ENCODE measurements at places on chromosomes 11 and 22.

GRCh38 chr11:115425250-115425649 is 79.0 kb downstream of the CADM1 start:
- no peak for DNase-seq

GRCh38 chr11:31655483-31655882 is 145.9 kb downstream of the ELP4 start:
- DNase-seq = no peak

DNA sequence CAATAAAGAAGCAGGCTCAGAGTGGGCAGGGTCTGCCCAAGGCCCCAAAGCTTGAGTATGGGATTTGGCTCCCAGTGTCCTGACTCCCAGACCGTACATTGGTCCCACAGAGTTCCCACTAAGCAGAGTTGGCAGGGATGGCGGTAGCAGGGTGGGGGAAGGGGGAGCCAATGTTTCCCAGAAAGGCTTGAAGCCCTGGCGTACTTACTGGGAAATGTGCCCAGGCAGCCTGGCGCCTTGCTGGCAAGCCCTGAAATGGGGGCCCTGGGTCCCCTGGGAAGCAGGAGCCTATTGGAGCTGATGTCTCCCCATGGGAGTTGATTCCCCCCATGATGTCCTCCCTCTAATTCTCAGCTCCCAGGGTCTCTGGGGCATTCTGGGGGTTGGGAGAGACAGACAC is 9.3 kb downstream of the ARHGEF17 start:
- no peak for DNase-seq

- DNase-seq = no peak
These were observed 175.1 kb downstream of the FAT3 start for GRCh38 chr11:92399705-92400104.

DNA sequence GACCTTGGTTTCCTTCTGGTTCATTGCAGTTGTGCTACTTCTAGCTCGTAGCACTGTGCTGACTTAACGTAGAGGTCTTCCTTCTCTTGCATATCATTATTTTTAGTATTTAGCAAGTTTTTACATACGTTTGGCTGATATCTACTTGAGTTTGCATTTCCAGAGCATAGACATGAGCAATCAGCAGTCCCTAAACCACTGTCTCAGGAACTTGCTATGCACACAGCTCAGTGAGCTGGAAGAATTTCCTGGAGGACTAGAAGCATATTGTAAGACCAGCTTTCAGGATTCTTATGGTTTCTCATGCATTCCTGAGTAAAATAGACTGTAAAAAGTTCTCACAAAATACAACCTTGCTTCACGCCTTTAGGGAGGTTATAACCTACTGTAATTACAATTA is 226.7 kb upstream of the PDGFD start:
- no peak for DNase-seq

DNA sequence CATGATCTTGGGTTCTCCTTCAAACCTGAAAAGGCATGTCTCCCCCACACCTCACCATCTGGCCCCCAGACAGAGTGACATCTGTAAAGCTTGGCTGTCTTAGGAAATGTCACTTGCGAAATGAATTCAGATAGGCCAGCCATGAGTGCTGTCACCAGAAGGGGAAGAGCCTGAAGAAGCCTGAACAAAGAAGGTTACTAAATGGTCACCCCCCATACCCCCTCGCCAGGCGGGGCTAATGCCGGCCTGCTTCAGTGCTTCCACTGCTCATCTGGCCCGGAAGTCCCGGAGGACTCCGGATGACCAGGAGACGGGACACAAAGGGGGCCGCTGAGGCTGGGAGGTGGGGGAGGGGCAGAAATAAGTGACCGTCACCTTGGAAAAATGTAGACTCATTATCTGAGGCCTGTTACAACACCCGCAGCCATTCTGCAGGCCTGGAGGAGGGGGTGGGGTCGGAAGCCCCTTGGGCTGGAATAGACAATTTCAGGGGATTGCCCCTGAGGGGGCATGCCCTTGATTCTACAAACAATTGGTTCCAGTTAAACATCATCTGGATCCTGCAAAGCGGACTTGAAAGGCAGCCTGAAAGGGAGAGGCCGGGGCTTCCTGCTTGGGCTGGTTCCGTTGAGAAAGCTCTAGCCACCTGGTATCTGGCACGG is 43.2 kb downstream of the NAT10 start:
- no peak for DNase-seq

DNA sequence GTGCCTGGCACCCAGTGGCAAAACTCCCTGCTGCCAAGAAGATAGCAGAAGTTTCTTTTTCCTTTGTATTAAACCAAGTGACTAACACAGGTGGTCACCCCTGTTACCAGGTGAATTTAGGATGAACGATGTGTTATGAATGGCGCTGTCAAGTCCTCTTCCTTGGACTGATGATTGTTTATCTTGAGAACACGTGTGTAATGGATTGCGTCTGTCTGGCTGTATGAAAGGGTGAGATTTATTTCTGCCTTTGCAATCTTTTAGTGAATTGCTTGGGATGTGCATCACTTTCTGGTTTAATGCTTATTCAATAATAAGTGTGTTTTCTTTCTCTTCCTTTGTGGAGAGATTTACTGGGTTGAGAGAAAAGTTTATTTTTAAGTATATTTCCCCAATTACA is 36.5 kb downstream of the SDHD start:
- DNase-seq = no peak

- no peak for DNase-seq
These were observed 265.4 kb upstream of the B3GAT1 start for GRCh38 chr11:134677397-134677822.

DNA sequence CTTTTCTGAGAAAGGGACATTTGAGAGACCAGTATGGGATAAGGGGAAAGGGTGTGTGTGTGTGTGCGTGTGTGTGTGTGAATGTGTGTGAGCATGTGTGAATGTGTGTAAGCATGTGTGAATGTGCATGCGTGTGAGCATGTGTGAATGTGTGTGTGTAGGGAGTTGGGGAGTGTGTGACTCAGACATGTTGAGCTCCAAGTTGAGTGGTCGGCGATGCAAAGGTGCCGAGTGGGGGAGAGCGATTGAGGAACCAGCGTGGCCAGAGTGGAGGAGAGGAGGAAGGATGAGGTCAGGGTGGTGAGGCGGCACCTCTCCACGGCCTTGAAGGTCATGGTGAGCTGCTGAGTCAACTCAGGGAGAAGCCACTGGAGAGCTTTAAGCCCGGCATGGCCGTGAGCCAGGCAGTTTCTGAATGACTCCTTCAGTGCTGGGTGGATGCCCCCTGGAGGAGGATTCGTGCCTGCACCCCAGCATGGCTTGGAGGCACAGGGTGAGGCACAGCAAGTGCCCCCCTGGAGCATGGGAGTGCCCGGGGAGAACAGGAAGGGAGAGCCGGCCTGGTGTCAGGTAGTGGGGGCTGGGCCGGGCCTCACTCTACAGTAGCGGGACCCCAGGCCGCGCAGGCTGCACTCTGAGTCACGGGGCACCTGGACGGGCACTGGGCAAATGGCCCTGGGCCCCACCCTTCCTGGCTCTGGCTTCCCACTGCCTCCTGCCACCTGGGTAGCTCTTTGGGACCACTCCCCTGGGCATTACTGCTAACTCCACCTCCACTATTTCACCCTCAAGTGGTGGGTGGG is 8.2 kb upstream of the CCDC88B start:
- DNase-seq = peak; percentile 76

DNA sequence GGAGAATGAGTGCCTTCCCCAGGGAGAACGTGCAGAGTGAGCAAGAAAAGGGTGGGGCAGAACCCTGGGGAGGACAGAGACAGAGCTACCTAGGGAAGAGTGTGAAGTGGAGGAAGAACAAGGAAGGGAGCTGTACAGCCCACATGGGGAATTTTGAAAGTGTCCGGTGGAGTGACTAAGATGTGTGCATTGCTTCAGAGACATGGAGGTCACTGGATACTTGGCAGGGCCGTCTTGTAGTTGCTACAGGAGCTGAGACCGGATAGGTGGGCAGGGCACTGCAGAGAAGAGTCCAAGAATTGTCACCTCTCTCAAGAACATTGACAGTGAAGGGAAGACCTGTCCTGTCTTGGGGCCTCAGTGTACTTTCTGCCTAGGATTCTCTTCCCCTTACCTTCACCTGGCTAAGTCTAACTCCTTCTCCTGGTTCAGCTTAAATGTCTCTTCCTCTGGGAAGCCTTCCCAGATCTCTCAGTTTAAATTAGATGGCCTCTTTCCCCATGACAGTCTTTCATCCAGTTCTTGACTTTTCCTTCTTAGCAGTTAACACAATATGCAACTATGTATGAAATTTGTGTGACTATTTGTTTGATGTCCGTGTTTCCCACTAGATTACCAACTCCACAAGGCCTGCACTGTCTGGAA is 9.2 kb upstream of the P2RY6 start:
- DNase-seq = no peak

DNA sequence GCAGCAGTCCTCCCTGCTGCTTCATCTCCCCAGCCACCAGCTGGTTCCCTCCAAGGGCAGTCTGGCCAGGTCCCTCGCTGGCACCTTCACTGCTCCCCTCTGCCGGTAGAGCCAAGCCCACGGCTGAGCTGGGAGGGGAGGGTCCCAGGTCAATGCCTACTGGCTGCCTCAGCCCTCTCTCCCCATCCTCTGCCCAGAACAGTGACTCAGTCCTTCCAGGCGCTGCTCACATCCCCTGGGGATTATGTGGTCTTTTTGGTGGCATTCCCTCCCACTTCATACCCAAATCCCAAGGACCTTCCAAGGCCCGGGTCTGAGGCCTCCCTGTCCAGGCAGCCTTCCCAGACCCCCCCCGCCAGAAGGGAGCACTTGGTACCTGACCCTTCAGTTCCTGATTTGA is 44.9 kb downstream of the WNT7B start:
- DNase-seq = no peak

DNA sequence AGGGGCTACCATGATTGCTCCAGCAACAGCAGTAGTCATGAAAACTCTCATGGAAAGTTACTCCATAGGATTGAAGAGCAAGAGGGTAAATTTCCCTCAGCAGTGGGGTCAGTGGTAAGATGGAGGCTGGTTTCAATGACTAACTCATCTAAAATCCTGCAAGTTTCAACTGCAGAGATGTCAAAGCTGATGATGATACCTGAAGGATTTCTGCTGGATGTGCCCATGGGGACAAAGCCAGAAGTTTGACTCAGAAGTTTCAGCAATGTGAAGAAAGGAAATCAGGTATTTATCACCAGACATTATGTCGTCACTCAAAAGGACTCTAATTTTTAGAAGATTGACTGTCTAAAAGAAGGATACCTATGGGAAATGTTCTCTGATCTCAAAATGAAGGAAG is 29.1 kb downstream of the RAB38 start:
- no peak for DNase-seq

DNA sequence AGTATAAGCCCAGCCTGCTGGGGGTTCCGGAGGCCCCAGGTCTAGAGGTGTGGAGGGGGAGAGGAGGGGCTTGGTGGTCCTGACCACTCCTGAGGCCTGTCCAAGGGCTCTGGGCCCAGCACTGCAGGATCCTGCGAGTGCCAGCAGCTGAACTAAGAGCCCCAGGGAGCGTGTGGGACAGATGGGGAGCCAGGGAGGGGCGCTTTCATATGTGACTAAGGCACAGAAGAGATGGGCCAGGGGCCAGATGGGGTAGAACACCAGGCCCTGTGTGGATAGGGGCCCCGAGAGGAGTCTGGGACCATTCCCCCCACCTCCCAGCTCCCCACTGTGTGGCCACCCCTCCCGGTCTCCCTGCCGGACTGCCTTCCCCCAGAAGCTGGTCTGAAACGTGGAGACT is 18.4 kb downstream of the MAFF start:
- DNase-seq = no peak

DNA sequence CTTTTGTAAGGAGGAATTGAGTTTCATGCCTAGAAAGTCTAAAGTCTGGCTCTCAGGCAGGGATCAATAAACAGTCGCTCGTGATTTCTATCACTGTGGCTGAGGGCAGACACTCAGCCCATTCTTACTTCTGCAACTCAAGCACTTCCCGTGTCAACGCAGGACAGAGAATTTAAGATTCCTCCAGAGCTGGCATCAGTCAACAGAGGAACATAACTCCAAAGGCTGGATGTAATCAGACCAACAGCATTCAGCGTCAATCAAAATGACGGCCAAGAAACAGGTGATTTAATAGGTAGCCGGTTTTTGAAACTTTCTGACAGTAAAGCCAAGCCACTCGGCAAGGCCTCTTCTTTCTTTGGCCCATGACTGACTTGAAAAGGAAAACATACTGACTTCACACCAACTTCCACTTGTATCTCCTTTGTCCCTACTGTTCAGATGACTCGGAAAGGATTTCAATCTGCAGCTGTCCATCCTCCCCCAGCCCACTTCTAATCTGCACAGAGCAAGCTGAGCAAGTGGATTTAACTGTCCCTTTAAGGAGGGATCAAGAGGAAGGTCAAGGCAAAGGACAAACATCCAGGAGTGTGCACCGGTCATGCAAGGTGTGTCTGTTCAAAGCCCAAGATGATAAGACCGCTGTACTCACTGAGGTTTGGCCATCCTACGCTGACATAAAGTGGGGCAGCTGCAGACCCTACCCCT is 9.5 kb downstream of the VPS37C start:
- no peak for DNase-seq

GRCh38 chr11:96332126-96332771 is 10.7 kb downstream of the MAML2 start:
- peak; percentile 46 for DNase-seq

- no peak for DNase-seq
These were observed 14.3 kb downstream of the RNF215 start for GRCh38 chr22:30372915-30373314.

- peak; percentile 90 for DNase-seq
These were observed 354.7 kb upstream of the NARS2 start for GRCh38 chr11:78929207-78929905.

- no peak for DNase-seq
These were observed 400.4 kb downstream of the NXPE2 start for GRCh38 chr11:115078461-115079438.

GRCh38 chr22:29208879-29209623 is 3.4 kb downstream of the EMID1 start:
- DNase-seq = no peak

DNA sequence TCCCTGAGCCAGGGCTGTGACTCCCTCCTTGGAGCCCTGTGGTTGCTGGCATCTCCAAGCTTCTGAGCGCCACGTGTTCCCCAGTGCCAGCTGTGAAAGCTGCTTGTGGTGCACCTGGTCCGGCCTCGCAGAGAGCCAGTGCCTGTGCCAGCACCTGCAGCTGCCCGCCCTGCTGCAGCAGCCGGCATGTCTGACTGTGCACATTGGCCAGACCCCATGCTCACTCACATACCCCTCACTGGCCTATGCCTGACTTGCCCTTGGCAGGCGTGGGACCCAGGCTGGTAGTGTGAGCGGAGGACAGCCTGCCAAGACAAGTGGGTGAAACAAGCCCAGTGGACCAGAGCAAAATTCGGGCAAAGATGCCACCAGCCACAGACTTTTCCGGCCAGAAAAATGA is 9.8 kb downstream of the MRPL48 start:
- DNase-seq = no peak

DNA sequence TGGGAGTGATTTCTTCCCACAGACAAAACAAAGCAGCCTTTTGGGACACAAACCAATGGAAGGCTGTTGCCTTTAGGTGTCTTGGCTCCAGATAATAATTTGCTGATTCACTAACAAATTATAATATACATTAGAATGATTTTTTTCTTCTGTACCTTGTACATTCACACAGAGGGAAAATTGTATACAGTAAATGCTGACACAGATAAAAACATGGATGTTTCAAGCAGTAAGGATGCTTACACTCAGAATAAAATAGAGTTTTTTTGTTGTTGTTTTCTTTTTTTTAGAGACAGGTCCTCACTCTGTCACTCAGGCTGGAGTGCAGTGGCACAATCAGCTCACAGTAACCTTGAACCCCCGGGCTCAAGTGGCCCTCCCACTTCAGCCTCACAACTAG is 109.2 kb upstream of the TRPC6 start:
- no peak for DNase-seq

- DNase-seq = peak; percentile 34
These were observed 70.0 kb downstream of the RBX1 start for GRCh38 chr22:41021061-41021612.

- no peak for DNase-seq
These were observed 5.9 kb downstream of the SRRD start for GRCh38 chr22:26489447-26490036.

Measured in HAP-1 (cell line).